SHP77 (cell line): ENCODE measurements at places on chromosomes 12 and 14.

GRCh38 chr14:92513204-92513965, at the start of gene RIN3:
Gene RIN3, plus strand, starts transcription at chr14:92513781. Its CDS starts 152 bp downstream, at chr14:92513933.
- no peak for DNase-seq

DNA sequence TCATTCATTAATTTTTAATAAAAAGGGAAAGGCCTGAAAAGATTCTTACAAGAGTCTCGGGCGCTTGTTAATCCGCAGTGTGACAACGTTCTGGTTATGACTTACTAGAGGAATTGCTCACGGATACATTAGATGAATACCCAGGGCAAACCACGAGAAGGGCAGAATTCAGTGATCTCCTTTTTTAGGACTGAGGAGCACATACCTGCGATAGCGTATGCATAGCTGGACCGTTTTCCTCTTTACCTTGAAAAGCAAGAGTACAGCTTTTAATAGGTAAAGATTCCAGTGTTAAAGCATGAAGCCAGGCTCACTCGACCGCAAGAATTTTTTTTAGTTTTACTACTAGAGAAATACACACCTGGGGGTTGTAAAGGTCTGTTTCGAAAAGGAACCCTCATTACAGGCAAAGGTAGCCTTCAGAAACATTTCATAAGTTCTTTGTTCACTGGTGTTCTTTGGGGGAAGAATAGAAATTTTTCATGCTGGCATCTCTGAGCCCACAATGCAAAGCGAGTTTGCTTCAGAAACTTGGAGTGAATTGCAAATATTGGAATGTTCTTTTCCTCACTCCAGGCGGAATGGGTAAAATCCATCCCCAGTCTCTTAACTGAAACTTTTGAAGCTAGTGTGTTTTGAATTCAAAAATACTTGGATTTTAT, 953 bp downstream of the MAPK1IP1L start:
- no peak for DNase-seq

DNA sequence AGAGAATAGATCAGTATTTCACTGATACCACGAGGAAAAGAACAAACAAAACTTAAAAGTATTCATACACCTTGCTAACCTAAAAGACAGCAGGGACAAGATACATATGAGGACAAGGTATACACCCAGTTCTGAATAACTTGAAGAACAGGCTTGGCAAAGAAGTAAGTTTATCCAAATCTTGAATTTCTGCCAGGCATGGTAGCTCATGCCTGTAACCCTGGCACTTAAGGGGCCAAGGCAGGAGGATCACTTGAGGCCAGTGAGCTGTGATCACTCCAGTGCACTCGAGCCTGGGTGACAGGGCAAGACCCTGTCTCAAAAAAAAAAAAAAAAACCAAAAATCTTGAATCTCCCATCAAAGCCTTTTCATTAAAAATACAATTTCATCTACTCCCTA, 25.0 kb downstream of the EIF2S1 start:
- DNase-seq, result no peak

DNA sequence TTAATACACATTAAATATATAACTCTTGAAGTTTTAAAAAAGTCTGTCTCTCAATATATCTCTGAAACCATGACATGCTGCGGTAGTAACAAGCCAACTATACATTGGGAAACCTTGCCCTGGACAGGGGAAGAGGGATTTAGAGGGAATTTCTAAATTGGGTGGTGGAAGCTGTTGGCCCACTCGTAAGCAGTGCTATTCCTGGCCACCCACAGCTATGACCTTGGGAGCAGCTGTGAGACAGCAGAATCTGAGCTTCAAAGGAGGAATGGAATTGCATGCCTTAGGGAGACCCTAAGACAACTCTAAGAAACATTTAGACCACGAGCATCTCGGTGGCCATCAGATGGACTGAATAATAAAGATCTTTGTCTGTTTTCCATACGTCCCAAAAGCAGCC, 15.8 kb upstream of the GCH1 start:
- no peak for DNase-seq

DNA sequence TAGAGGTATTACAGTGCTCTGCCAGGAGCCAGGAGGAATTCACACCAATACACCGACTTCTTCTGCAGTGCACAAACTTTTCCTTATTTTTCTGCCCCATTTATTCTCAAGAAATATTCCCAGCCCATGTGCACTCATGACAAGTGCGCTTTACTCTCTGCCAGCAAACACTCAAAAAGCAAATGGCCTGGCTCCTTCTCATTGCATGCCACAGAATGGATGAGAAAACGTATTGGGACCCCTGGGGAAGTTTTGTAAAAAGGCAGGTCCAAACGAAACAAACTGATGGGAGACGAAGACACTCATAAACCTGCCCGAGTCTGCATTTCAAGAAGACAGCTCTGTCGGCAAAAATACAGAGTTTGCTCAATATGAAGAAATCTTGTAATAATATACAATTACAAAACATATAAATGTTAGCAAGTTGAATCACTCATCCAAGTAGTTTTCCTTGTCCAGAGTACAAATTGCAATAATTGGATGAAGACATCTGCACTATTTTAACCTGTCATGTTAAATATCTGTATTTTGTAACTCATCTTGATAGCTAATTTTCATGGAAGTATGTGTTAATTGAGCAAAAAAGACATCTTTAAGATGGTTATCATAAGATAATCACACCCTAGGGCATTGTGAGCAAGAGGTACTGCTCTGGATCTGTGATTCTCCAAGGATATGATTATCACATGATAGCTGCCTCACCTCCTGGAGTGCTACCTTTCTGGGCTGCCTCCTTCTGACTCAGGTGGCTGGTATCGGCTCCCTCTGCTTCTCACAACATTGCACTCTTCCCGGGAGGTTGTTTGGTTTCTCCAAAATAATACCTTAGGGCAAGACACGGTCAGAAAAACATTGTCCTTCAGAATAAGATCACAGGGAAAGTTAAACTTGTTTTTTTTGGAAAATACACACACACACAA, 260.8 kb upstream of the G2E3 start:
- DNase-seq, result no peak

GRCh38 chr14:71130491-71131179, 223.4 kb downstream of the PCNX1 start:
- DNase-seq, result no peak

GRCh38 chr14:69387311-69387710, 10.8 kb downstream of the ERH start:
- no peak for DNase-seq

- no peak for DNase-seq
Measured at GRCh38 chr14:71183876-71184689, 276.8 kb downstream of the PCNX1 start.

DNA sequence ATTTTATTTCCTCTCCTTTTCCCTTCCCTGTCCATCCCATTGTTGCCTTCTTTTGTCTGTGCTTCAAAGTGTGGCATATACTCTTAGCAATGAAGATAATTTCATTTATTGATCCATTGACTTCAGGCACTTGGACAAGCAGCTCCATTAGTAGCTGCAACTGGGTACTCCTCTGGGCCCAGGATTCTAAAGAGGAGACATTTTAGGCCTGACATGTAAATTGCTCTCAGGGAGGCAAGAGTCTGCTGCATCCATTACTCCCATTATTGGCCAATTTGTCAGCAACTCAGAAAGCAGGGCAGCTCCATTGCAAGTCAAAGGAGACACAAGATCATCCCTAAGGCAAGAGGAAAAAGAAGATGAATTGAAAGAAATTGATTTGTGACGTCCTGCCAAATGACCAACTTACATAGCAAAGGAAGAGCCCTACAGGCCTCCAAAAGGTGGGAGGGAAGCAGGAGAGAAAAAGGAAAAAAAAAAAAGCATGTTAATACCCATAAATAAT, 1094.1 kb upstream of the FLRT2 start:
- DNase-seq, result no peak

DNA sequence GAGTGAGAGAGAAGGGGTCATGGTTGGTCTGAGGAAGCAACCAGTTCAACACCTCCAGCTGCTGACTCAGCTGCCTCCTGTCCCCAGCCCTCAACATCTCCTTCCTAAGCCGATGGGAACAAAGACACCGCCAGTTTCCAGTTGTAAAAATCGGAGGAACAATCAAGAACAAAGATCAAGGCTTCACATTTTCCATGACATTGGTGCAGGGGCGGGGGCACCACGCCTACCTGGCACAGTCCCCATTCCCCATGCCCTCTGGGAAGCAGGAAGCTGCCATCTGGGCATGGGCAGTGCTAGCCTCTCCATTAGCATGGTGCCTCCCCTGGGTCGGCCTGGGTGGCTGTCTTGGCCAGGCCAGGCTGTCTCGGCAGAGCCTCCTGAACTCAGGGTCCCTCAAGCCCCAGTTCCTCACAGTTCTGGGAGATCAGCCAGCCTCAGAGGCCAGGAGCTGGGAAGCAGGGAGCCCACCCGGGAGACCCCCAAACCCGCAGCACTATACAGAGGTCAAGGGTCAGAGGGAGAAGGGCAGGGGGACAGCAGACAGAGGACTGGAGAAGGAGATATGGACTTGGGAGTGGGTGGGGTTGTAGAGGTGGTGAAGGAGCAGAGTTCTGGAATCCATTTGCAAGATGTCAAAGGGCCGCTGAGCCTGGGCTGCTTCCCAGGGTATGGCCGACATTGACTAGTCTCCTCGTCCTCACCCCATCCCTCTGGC, 19.6 kb upstream of the TMEM106C start:
- DNase-seq, result no peak

GRCh38 chr14:21233457-21234076, 35.7 kb downstream of the HNRNPC start:
- no peak for DNase-seq

GRCh38 chr14:54692284-54692772, 125.4 kb downstream of the SAMD4A start:
- no peak for DNase-seq
